Stimulated activated CD8-positive, alpha-beta memory T cell treated with anti-CD3 and anti-CD28 coated beads, Interleukin-7, amount 100 ng/mL, for 1 hour (primary cell): ENCODE measurements at places on chromosomes 3 and 15.

GRCh38 chr3:193772422-193772763, 179.4 kb downstream of the OPA1 start:
- no peak for DNase-seq

- no peak for DNase-seq
Observed at GRCh38 chr15:63703641-63704240, 106.6 kb downstream of the FBXL22 start.

- DNase-seq = no peak
Observed at GRCh38 chr3:77464111-77464688, 424.3 kb downstream of the ROBO2 start.

DNA sequence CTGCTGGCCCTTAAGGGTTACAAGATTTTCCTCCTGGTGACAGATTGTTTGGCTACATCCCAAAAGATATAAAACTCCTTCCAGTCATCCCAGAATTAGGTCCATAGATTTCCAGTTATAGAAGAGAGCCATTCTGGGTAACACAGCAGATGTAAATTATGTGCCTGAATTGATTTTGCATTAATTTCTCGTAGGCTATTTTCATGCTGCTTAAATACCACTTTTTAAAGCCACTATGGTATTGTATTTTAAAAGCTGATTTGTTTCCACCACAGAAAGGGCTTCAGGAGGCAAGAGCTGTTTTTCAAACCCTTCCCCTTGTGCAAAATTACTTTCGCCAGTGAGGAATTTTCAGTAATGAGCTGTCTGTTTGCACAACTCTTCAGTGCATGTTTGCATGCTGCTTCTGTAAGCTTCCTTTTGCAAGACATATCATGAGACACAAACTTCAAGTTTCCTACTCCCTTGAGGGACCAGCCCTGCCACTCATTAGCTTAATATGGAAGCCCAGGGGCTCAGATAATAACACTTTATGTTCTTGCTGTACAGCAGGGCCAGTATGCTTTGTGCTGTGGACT, 105.4 kb upstream of the TNIK start:
- no peak for DNase-seq

DNA sequence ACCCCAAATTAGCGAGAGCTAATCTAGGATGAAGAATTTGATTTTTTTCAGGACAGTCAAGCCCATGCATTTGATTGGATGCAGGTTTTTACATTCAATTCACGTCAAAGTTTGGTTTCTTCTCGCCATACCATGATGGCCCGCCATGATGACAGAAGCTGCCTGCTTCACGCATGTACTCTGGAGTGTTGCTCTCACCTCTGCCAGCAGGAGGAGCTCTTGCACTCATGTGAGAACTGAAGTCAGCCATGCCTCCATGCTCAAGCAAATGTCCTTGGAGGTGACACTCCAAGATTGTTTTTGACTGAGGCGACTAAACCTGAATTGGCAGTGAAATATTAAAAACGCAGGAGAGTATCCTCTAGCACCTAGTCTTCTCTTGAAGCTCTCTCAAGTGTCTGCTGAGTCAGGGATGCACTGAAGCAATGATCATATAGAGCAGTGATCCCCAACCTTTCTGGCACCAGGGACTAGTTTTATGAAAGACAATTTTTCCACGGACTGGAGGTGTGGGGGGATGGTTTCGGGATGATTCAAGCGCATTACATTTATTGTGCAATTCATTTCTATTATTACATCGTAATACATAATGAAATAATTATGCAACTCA, 120.9 kb downstream of the SAMMSON start:
- no peak for DNase-seq

DNA sequence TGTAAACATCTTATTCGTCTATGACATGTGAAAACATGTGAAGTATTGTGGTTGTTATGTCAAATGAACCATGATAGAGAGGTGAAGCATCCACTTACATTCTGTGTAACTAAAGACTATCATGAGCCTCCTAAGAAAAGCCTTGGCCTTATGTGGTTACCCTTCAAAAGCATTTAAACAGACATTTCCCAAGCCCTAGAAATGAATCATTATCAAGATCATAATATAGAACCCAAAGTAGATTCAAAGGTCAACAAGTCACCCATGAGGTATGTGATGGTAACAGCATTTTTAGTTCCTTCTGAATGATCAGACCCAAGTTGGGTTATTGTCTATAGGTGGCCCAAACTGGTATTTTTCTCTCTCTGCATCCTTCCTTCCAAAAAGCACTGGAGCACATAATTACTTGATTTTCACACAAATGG, 408.0 kb downstream of the TBL1XR1 start:
- DNase-seq = no peak

- no peak for DNase-seq
Observed at GRCh38 chr3:44954962-44955361, 21.0 kb downstream of the ZDHHC3 start.

GRCh38 chr3:108189440-108189839, 32.8 kb downstream of the IFT57 start:
- DNase-seq = no peak

GRCh38 chr3:64617610-64618009, 70.2 kb downstream of the ADAMTS9 start:
- DNase-seq = no peak

GRCh38 chr15:52624262-52624661, 54.9 kb downstream of the ATOSA start:
- no peak for DNase-seq

DNA sequence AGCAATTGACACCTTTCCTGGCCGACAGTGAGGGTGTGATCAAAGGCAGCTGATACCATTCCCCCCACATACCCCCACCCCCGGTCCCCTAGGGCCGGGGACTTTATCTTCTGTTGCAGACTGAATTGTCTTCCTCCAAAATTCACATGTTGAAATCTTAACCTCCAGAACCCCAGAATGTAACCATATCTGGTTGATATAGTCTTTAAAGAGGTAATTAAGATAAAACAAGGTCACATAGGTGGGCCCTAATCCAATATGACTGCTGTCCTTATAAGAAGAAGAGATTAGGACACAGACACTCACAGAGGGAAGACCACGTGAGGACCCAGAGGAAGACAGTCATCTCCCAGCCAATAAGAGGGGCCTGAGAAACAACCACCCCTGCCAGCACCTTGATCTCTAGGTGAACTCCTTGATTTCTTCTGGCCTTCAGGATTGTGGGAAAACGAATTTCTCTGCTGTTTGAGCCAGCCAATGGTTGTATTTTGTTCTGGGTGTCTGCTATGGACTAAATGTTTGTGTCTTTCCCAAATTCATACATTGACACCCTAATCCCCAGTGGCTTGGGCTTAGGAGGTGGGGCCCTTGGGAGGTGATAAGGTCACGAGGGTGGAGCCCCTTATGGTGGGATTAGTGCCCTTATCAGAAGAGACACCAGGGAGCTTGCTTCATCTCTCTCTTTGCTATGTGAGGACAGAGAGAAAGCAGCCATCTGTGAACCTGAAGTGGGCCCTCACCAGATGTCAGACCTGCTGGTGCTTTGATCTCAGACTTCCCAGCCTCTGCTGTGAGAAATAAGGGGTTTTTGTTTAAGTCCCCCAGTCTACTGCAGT, 144.0 kb downstream of the CHSY1 start:
- DNase-seq = no peak
